ENCODE measurements at places on chromosomes 5 and 9.

GRCh38 chr5:133510634-133511262 is 101.6 kb downstream of the FSTL4 start:
- peak; percentile 23 for DNase-seq

DNA sequence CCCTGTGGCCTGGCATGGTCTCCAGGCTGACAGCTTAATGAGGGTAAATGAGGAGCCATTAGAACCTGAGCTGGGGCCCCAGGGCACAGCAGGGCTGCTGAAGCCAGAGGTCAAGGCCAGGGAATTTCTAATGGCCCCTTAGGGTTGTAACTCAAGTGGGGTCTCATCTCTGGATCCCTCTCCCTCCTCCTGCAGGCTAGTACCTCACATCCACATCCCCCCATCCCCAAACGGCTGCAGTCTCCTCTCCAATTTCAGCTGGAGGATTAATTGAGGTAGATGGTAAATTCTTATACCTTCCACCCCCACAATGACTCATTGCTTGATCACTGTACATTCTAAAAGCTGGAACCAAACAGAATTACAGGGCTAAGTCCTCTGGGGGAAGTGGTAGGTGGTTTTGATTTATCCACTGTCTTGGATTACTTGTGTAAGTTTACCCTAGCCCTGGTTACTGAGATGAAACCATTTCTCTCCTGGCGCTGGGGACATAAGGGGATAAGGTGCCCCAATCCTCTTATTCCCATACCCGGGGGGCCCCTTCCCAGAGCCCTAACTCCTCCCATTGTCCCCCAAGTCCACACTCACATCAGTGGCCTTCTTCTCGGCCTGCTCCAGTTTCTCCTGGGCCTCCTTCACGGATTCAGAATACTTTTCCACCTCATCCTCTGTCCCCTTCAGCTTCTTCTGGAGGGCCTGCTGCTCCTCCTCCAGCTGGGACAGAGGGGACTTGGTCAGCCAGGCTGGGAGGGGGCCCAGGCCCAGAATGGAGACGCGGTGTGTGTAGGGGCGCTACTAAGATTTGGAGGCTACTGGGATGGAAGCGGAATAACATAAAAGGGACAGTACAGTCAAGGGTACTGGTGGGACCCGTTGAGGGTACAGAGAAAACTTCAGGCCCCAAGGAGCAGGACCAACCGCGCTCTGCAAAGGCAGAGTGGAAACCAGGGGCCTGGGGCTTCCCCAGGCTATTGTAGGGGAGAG is 875 bp downstream of the TPM2 start:
- DNase-seq = peak; percentile 11

DNA sequence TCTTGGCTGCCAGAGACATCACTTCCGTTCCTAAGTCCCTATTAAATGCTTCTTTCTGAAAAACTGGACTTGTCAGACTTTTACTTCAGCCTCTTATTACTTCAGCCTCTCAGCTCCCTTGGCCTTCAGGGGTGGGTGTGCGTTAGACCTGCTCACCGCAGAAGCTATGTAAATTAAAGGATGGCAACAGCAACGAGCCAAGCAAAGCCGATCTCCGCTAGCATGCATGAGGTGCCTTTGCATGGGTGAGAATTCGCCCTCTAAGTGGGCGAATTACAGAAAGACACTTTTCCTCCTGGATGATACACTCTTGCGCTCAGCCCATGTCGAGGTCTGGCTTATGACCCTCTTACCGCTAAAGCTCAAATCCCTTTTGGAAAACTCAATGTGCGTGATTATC is 10.9 kb upstream of the IL3 start:
- DNase-seq = no peak

DNA sequence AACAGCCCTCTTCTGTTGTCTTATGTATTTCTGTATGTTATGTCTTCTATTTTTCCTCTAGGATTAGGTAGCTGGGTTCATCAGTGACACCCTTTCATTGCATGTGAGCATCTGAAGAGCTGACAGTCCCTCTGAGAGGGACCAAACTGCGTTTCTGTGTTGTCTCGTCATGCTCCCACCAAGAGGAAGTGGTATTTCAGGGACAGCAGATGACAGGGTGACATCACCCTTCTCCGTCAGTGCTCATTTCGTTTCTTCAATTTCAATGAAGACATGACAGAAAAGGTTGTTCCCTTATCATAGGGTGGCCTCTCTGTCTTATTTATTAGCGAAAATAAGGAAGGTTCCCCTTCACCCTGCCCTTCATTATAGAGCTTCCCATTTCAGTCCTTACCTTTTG is 225.9 kb upstream of the NR4A3 start:
- no peak for DNase-seq

DNA sequence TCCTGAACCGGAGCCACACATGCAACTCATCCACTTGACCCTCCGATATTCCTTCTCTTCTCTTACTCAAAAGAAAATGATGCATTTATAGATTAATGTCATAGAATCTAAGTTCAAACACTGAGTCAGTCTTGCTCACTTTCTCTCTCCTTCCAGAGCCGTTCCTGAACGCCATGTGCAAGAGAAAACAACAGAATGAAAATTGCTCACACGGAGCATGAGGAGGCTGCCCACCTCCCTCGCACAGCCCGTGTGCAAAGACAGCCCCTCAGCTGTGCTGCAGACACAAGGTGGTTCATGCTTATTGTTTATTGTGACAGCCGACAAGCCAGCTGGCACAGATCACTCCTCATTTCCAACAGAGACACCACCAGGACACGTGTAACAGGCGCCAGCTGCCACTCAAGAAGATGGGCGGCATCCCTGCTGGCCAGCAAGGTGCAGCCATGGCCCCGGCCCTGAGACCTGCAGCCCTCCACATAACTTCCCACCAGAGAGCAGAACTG is 290.8 kb downstream of the GLIS3 start:
- no peak for DNase-seq

DNA sequence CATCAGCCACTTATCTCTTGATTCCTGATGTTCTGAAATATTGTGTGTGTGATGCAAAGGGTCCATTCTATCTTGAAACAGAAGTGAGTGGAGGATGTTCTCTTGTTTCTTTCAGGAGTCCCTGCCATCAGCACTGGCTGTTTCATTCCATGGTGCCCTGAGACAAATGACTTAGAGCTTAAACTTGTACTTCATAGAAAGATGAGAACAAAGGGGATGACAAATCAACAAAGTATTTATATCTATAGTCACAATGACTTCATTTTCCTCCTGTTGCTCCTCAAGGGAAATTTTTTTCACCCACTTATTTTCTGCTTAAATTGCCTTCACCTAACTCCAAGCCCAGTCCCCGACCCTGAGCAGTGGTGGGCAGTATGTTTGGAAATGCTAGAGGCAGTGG is 171.6 kb downstream of the TARS1 start:
- no peak for DNase-seq

DNA sequence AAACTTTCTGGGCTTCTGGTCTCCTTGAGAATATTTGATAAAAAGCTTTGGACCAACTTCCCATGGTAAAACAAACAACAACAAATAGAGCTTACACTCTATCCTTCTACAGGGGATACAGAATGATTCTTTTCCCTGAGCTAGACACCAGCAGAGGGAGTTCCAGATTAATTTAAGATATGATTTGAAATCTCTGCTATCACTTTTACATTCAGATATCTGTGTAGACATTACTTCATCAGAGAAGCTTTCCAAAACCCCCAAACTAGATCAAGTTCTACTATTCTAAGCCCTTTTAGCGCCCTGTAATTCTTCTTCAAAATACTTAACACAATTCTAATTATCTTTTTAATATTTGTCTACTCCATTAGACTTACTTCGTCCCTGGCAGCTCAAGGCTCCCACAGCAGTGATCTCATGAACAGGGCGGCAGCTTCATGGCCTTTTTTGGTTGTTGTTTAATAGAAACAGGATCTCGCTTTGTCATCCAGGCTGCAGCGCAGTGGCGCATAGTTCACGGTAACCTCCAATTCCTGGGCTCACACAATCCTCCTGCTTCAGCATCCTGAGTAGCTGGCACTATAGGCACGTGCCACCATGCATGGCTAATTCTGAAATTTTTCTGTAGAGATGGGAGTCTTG is 955 bp upstream of the GALNT12 start:
- no peak for DNase-seq

GRCh38 chr9:120891884-120892747 is 15.1 kb upstream of the PHF19 start:
- DNase-seq = no peak

- no peak for DNase-seq
Measured at GRCh38 chr5:126044931-126045565, 378.2 kb upstream of the GRAMD2B start.

DNA sequence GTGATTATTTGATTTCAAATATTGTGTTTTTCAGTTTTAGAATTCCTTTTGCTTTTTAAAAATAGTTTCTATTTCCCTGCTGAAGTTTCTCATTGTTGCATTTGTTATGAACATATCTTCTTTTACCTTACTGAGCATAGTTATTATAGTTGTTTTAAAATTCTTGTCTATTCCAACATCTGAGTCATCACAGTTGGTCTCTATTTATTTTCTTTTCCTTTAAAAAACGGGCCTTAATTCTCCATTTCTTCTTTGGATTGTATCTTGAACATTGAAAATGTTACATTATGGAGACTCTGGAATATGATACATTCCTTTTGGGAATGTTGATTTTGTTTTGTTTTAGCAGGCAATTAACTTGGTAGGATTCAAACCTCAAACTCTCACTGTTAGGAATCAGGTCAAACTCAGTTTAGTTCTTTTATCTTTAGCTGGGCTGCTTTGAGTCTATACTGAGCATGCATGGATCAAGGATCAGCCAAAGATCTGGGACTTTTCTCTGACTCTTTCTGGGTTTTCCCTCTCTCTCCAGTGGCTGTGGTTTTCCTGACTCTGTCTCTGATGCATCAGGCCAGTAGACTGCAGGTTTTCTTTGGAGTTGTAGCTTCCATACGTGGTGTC is 70.3 kb downstream of the TEK start:
- DNase-seq = no peak

- DNase-seq = peak; percentile 0
Measured at GRCh38 chr5:135242021-135242865, 156.8 kb downstream of the MACROH2A1 start.

DNA sequence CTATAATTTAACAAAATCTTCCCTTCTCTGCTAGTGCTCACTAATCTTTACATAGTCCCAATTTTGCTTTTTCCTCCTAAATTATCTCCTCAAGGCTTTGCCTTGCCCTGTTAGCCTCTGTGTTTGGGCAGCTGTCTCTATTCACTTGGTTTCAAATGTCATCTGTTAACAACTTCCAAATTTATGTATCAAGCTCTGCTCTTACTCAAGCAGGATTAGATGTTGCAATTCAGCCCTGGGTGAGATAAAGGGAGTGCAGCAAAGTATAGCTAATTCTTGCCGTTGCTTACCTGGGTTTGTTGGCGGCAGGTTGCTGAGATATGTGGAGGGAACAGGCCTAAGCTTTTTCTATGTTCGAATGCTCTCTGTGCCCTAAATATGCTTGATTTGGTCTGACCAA is 483.8 kb downstream of the DMAC1 start:
- no peak for DNase-seq

DNA sequence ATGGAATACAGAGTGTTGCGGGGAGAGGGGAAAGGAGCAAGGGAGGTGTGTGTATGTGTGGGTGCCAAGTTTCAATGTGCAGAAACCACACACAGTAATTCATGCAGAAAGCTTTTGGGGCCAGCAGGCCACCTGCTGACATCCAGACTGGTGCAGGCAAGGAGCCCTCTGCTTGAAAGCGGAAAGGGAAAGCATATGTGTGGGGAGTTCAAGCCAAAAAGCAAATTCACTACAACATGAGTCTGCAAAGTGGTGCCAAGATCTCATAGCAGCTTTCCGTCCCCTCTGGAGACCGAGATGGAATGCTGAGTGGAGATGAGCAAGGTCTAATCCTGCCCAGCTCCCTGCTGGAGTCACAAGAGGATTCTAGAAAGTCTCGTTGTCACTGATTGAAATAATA is 159.7 kb upstream of the VLDLR start:
- no peak for DNase-seq

DNA sequence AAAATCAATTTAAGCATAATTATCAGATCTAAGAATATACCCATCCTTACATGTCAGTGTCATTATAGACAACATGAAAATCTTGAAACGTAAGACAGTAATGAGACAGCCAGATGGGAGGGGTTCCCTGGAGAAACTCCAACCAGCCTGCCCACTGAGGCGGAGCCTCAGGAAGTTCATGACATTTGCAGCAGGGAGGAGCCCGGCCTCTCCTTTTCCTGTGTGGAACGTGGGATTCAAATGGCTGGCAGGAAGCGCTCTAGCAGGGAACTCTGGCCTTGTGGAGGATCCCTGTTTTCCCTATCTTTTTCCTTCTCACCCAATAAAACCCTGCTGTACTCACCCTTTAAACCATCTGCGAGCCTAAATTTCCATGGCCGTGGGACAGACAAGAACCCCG is 176.6 kb upstream of the KCNN2 start:
- DNase-seq = peak; percentile 22

DNA sequence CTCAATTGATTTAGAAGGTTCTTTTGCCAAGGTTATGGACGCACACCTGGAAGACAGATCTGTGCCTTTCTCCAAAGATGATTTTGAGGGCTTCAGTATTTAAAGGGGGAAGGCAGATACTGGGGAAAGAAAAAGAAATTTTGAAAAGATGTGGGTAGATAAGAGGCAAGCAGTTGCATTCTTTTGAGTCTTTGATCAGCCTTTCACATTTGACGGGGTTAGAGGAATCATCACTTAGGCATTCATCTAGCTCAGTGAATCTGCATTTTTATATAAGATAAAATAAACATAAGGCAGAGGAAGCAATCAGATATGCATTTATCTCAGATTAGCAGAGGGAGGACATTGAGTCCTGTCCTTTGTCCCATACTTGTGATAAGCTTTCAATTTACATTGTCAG is 243.4 kb upstream of the RAI14 start:
- no peak for DNase-seq

- DNase-seq = no peak
Measured at GRCh38 chr9:9223175-9223574, 1389.6 kb downstream of the PTPRD start.

DNA sequence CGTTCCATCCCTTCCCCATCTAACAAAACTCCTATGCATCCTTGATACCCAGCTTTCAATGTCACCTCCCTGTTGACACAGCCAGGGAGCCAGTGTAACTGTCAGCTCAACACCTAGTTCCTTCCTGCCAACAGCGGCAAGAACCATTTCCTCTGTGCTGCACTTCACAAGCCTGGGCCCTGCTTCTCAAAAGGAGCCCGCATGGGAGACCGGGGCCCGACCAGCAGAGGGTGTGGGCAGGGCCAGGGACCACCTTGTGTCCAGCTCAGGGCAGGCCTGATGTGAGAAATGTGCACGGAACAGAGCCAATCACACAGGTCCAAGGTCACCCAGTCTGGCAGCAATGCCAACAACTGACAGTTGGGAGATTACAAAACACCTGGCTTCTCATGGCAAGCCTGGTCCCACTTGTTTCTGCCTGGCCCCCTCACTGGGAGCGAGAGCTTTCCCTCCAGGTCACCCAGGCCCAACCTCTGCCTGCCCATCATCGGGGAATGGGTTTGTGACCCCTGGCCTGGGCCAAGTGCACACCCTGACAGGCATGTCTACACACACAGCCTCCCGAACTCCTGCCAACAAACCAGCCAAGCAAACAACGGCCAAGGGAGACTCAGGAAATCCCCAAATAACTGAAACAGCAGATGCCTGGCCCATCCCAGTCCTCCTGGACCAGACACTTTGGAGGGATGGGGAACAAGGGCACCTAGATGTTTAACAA is 3.1 kb downstream of the RNF44 start:
- DNase-seq = no peak

Measured in ELF-1 (cell line).